ENCODE measurements at places on chromosomes 4 and X. TPM values are rescaled to one million over a fixed set of nuclear protein-coding genes. Genes with fewer than 3 reads are reported as not detected.

GRCh38 chr4:157838366-157838765 is 334.5 kb downstream of the GASK1B start:
- no peaks in the 10 kb centered on the region for H3K4me1 ChIP-seq
- no peaks in the 10 kb centered on the region for H3K36me3 ChIP-seq
- DNase-seq: no peak
- no peak overlapping the region for H3K27ac ChIP-seq

Gene MAGEA6
- total RNA-seq: not detected

Gene KIAA1210
- not detected for total RNA-seq

Gene FBXW7
- 24.1 TPM for total RNA-seq

DNA sequence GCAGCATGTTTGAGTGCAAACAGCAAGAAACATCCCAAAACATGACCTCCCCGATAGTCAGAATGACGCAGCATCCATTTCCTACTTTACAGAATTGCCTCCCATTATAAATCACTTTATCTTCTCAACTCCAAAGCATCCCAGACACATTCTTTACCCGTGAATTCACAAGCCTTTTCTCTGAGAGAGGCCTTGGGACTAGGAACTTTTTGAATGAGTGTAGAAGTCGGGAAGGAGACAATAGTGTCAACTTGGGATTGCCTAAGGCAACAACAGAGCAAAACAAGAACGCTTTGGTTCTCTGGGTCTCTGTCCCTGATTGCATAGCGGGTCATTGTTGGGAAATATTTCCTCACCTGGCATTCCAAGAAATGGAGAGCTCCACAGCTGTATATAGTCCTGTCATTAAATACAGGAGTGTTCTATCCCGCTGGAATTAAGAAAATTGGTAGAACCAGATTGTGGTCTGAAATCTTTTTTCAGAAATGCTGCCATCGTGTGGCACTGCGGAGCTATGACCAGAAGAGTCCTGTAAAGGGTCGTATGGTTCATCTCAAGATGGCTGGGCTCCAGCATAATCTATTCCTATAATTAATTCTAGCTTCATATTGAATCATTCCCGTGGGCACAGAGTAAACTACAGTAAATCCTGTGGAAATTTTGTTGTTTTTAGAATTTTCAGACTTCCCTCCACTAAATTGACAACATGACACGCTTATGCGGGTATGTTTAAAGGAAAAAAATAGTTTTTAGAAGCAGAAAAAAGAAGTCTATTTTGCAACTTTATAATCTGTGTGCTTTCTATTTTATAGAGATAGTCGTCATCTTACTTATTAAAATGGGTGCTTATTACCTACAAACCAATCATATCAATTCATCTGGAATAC is 2.0 kb upstream of the SPP1 start:
- peaks cover 5% of the 10 kb centered on the region for H3K27me3 ChIP-seq
- no peaks in the 10 kb centered on the region for H3K36me3 ChIP-seq
- H3K4me3 ChIP-seq: peak overlapping the region; percentile 72

GRCh38 chrX:153628129-153628528 is 18.9 kb upstream of the DUSP9 start:
- no peak overlapping the region for H3K4me3 ChIP-seq
- H3K27ac ChIP-seq: no peak overlapping the region
- H3K36me3 ChIP-seq: peaks cover 5% of the 10 kb centered on the region
- DNase-seq: no peak
- H3K4me1 ChIP-seq: no peaks in the 10 kb centered on the region
- H3K27me3 ChIP-seq: peaks cover 19% of the 10 kb centered on the region

DNA sequence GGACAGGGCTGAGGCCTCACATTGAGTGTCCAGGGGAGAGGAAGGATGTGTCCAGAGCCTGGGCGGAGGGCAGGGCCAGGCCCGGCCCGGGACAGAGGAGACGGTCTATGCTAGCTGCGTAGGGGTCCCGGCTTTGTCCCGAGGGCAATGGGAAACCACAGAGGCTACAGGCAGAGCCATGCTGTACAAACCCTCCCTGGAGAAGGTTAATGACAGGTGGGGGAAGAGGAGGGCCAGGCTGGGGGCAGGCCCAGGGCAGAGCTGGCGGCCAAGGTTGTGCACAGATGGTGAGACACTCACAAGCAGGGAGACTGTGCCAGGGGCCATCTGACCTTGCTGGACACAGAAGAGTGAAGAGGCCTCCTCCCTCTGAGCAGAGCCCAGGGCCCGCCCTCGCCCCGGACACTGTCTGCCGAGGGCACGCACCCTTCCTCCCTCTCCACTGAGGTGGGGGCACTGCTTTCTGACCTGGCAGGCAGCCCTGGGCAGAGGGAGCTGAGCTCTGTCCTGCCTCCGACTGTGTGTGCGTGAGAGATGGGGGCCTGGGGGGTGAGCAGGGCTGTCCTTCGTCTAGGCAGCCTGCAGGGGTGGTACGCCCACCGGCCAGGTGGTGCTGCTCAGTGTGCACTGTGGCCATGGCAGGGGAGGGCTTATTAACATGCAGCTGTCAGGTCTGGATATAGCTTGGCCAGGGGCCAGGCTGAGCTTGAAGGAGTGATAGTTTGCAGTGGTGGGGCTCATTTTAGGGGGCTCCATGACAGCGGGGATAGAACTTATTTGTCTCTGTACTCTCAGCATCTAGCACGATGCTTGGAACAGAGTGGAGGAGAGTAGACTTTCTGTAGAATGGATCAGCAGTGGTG is 75.7 kb upstream of the LRPAP1 start:
- H3K4me1 ChIP-seq: no peaks in the 10 kb centered on the region
- H3K27ac ChIP-seq: no peak overlapping the region
- no peak overlapping the region for H3K4me3 ChIP-seq
- DNase-seq: no peak
- H3K27me3 ChIP-seq: peaks cover 4% of the 10 kb centered on the region

DNA sequence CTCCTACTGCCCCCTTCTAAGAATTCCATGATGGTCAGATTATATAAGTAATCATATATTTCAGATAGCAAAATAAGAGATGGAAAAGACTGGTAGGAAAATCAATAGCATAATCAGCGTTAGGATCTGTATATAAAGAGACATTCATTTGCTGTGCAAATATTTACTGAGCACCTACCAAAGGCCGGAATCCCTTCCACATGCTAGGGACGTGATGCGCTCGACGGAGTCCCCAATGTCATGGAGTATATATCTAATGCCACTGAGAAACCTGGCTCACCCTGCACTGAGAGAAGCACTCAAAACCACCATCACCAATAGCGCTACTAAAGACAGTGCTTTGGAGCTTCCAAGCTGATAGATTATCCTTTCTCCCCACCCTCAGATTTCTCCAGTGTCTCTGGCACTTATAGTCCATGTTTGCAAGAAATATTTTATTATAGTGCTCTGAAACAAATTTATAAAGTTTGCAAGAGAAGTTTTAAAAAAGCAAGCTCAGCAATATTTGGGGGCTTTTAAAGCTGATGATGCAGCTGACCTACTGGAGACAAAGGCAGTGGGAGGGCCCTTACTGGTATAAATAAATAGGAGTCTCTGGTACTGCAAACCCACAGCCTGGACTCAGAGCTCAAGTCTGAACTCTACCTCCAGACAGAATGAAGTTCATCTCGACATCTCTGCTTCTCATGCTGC is at the start of gene CXCL13:
CXCL13 (plus strand) TSS at position 611 of the 693 bp plus-strand sequence; CDS start at position 657, 46 bp downstream.
- no peak for DNase-seq
- H3K36me3 ChIP-seq: no peaks in the 10 kb centered on the region
- peaks cover 19% of the 10 kb centered on the region for H3K27me3 ChIP-seq
- H3K27ac ChIP-seq: no peak within 1 kb of the TSS
- no peaks in the 10 kb centered on the region for H3K4me1 ChIP-seq

DNA sequence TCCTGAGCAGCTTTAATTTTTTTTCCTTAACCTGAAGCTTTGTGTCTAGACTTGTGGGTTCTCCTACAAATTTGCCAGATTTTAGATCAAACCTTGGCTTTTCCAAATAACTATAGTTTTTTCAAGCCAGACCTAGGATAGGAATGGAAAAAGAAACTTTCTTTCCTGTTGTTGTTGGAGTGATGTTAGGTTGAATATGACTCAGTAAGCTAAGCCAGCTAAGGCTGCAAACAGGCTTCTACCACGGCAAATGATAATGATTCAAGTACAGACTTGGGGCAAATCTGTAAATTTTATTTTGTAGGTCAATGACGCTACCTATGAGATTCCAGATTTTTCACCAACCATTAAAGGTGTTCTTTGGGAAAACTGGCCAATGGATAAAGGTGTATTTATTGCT is 45.6 kb downstream of the WDR19 start:
- H3K4me3 ChIP-seq: no peak overlapping the region
- H3K4me1 ChIP-seq: no peaks in the 10 kb centered on the region
- no peaks in the 10 kb centered on the region for H3K36me3 ChIP-seq
- H3K27me3 ChIP-seq: no peaks in the 10 kb centered on the region

Gene EBP
- total RNA-seq: 35.4 TPM

Gene ADH6
- not detected for total RNA-seq

GRCh38 chrX:155246748-155247147 is 17.5 kb downstream of the RAB39B start:
- DNase-seq: no peak
- H3K4me1 ChIP-seq: no peaks in the 10 kb centered on the region
- no peak overlapping the region for H3K4me3 ChIP-seq
- no peaks in the 10 kb centered on the region for H3K27me3 ChIP-seq

Gene STAP1
- not detected for total RNA-seq

Gene STBD1
- 5.4 TPM for total RNA-seq

DNA sequence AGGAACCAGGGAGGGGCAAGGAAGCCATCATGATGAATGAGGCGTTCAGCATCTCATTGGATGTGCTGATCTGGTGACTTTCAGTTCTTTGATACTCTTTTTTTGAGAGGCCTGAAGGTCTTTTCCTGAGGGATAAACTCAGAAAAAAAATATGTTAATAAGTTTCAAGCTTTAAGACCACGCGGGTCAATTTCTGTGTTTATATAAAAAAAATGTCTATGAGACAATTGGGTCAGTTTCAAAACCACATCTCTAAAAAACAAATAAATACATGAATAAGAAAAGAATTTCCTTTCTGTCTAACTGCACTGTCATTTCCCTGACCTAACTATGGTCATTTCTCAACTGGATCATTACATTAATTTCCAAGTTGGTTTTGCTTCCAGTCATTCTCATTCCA is 62.6 kb downstream of the TRIML1 start:
- H3K4me3 ChIP-seq: no peak overlapping the region
- H3K27me3 ChIP-seq: peaks cover 2% of the 10 kb centered on the region
- no peaks in the 10 kb centered on the region for H3K36me3 ChIP-seq
- no peak overlapping the region for H3K27ac ChIP-seq

Data from HFFc6 (cell line).